Cardiac septum (tissue), 1 donor: ENCODE measurements at places on chromosomes 16 and 17.

DNA sequence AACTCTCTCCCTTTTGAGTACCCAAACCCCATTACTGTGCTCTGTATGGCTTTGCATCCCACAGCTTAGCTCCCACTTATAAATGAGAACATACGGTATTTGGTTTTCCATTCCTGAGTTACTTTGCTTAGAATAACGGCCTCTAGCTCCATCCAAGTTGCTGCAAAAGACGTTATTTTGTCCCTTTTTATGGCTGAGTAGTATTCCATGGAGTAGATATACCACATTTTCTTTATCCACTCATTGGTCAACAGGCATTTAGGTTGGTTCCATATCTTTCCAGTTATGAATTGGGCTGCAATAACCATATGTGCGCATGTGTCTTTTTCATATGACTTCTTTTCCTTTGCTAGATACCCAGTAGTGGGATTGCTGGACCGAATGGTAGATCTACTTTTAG lies 19.9 kb upstream of the SYT17 start:
- no peak for DNase-seq

DNA sequence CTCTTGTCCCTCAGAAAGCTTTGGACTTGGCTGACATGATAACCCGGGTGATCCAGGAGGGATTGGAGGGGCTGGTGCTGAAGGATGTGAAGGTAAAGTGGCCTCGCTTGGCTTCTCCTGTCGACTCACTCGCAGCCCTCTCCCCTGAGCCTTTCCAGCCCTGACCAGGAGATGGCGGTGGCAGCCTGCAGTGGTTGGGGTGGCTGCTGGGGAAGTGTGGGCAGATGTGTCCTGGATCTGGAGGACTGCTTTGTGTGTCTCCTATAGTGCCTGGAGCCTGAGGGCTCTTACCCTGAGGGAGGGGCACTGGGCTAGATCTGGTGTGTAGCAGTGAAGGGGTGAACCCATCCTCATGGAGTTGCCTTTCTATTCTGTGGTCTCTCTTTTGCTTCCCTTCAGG lies 17.9 kb downstream of the LIG3 start:
- DNase-seq, result peak; percentile 93

- peak; percentile 83 for DNase-seq
These were observed 25.8 kb downstream of the ADCY9 start for GRCh38 chr16:4090351-4090851.

GRCh38 chr16:88347656-88348376 lies 34.9 kb upstream of the ZNF469 start:
- no peak for DNase-seq

DNA sequence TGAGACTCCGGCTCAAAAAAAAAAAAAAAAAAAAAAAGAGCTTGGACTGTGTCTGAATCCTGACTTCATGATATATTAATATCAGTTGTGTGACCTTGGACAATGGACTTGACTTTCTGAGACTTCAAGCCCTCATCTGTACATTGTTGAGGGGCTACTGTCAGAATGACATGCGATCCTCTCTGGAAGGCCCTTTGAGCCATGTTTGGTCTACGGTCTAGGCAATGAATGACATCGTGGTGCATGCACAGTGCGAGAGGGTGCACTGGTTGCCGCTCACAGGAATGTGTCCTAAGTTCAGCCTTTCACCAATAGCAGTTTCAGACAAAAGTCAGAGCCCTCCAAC lies 43.0 kb upstream of the ZNF629 start:
- no peak for DNase-seq

DNA sequence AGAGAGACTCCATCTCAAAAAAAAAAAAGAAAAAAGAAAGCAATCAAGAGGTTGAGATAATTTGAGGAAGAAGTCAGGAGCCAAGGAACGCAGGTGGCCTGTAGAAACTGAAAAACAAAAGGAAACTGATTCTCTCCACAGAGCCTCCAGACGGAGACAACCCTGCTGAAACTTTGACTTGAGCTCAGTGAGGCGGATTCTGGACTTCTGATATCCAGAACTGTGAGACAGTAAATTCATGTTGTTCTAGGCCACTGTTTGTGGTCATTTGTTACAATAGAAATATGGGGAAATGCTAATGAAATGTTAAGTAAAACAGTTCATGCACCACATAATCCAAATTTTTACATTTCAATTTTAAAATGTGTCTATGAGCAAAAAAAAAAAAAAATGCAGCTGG lies 5.2 kb downstream of the MBTPS1 start:
- DNase-seq, result no peak

- no peak for DNase-seq
These were observed 3.0 kb downstream of the PRR35 start for GRCh38 chr16:563072-563644.

GRCh38 chr17:79391376-79392233 lies 219.2 kb downstream of the RBFOX3 start:
- no peak for DNase-seq

DNA sequence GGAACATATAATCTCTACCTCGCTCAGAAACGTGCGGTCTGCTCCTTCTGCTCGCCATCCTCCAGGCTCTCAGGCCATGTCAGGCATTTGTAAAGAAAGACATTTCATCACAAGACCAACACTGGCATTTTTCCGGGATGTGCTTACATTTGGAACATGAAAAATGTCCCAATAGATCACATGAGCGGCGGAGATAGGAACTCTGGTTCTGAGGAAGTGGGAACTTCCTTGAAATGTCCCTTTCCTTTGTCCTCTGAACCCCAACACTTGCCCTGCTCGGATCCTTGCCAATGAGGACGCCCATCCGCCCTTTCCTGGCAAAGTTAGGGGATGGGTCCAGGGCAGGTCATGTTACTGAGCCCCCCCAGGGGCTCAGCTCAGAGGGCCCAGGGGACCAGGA lies 130.5 kb downstream of the MAF start:
- DNase-seq, result no peak

DNA sequence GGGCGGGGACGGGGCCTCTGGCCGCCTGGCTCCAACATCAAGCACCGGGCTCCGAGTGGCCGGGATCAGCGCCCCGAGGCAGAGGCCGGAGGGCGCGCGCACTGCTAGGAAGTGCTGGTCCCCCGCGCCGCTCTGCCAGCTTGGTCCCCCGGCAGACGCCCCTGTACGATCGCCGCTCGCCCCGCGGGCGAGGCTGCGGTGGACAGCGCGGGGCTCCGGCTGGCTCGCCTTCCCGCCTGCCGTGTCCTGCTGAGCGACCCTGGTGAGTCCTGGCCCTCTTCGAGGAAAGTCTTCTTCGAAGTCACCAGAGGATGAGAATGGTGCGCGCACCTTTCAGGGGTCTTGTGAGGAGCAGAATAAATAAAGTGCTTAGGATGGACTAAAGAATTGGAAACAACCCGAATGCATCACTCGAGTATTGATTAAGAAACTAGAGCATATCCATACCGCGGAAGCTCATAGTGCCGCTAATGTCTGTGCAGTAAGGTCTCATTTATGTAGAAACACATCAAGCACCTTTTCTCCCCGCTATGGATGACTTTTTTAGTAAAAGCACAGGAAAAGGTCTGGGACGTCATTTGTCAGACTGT lies 392 bp downstream of the ZNF213 start:
- no peak for DNase-seq

GRCh38 chr17:70776441-70776840 lies 607.1 kb downstream of the KCNJ2 start:
- no peak for DNase-seq

DNA sequence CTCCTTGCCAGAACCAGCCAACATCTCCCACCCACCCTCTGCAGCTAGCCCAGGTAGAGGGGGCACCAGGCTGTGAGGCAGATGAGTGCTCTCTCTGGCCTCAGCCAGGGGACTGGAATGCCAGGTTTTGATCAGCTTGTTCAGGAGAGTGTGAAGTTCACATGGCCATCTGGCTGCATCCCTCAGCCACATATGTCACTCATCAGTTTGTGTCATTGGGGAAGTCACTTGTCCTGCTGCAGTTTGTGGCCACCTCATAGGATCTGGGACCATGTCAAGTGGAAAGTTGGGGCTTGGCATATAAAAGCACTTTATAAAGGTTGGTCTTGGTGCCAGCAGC lies 147.6 kb downstream of the SOCS1 start:
- DNase-seq, result no peak

DNA sequence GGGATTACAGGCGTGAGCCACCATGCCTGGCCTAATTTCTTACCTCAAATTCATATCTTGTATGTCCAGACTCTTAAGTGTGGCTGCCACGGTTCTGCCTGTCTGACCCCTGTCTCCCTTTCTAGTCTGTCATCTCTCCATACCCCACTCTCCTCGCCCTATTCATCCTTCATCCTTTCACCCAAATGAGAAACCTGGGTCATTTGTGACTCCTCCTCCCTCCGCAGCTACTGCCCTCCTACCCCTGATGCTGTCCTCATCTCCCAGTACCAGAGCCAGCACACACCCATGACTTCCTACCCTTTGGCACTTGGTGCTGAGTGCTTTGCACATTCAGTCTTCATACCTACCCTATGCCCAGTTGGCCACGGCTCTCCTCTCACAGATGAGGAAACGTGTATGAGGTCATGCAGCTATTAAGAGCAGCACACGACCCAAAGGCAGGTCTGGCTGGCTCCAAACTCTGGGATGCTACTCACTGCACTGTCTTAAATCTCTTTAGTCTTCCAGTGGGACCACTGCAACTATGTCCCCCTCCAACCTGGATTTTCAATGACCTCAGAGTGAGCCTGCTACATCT lies 1.6 kb downstream of the SPATA32 start:
- peak; percentile 80 for DNase-seq

DNA sequence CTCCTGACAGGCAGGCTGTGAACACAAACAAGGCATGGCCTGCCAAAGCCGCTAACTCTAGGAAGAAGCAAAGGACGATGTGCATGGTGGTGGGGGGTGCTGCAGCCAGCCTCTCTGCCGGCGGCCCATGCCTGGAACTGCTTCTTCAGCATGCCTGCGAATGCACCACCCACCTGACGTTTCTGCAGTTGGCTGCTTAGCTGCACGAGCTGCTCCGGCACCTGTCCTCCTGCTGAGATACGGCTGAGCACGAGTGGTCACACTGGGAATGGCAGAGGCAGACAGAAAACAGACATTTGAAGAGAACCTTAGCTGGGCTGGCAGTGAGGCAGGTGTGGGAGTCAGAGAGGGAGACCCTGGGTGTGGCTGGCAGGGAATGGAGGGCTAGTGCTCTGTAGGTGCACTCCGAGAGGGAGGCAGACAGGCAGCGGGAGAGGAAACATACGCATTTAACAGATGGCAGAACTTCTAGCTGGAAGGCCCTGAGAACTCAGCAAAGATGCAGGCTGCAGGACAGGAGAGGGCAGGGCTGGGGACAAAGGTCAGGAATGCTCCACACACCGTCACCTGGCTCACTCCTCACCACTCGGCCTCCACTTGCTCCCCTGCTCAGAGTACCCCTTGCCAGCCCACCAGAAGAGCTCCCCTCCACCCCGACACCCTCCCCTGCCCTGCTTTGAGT lies 5.2 kb downstream of the FLCN start:
- DNase-seq, result no peak

DNA sequence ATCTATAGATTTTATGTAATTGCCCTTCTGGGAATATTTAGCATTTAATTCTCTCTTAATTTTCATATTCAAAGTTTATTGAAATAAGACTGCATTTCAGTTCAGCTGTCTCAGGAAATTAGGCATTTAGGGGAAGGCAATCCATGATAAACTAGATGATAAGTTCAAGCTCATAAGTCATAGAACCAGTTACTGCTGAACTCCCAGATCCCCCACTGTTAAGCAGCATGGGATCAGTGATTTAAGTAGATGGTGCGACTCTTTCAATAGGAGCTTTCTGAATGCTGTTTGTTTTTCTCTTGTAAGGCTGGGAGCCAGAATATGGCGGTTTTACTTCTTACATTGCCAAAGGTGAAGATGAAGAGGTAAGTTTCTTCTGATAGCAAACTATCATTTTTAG lies 23.8 kb downstream of the OGFOD1 start:
- DNase-seq, result no peak

- DNase-seq, result no peak
These were observed 476 bp upstream of the LPCAT2 start for GRCh38 chr16:55508271-55508921.

DNA sequence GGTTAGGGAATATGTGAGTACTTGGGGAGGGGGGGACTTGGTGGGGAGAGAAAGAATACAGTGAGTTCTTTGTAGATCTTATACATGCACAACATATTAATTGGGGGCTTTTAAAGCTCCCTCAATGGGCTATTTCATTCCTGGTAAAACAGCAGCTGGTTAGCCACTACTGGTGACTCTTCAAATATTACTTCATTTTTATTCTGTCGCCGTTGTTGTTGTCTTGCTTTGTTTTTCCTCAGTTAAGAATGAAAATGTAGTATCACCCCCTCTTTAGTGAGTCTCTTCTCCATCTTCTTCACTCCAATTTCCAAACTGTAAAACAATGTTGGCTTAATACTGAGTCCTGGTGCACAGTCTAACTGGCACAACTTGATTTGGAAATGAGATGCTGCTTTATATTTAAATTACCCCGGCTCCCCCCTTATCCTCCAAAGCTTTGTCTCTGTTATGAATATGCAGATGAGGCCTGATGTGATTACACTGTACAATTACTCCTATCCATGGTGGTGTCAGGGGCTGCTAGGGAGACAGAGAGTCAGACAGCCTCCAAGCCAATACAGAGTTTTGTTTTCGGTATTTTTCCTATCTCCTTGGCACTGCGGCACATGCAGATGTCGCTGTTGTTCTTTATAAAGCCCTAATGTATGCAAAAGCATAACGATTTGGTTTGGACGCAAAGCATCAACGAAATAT lies 256.9 kb upstream of the PMFBP1 start:
- DNase-seq, result no peak

DNA sequence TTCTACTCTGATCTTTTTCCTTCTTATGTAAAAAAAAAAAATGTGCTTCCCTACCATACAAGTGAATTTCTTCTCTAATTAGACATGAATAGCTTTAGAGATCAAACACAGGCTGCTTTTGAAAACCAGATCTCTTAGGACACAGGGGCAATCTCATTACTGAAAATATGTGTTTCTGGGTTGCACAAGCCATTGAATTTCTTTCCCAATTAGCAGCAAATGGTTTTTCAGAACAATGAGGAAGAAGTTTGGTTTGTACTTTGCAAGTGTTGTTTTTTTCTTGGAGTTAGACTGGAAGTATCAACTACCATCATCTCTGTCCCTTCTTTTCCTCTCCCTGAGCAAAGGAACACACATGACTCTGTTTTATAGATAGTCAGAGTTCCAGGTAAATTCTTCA lies 5.6 kb upstream of the ANKS4B start:
- DNase-seq, result no peak

GRCh38 chr17:65154770-65155589 lies 17.8 kb downstream of the RGS9 start:
- DNase-seq, result no peak

- DNase-seq, result no peak
These were observed 83.9 kb downstream of the NT5M start for GRCh38 chr17:17387017-17387497.
